AG10803 (cell line): ENCODE measurements at places on chromosomes 2 and 18.

DNA sequence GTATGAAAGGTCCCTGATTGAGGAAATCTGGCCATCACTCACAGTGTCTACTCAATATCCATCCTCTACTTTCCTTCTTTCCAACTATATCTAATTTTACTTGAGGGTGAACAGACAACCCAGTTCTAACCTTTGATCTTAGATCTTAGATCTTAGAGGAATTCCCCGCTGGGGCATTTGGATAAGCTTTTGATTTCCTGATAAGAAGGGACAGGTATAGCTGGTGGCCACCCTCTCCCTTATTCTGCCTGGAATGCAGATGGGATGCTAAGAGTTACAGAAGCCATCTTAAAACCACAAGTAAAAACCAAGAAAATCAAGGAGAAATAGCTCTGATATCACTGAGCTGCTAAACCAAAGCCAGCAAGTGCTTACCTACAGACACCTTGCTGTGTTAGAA is 77.2 kb upstream of the ACSL3 start:
- DNase-seq, result no peak

GRCh38 chr2:181005809-181006208 is 25.4 kb downstream of the UBE2E3 start:
- DNase-seq, result no peak

DNA sequence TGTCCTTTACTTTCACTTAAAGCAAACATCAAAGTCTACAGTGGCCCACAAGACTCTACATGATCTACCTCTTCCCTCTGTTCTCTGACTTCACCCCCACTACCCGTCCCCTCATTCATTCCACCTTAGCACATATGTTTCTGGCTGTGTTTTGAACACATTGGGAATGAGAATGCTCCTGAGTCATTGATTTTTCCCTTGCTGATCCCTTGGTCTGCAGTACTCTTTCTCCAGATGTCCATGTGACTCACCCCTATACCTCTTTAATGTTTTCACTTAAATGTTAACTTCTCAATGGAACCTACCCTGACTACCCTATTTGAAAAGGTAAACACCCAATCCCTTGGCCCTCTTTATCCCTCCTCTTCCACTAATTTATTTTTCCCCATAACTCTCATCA is 30.7 kb upstream of the FRZB start:
- DNase-seq, result peak; percentile 39

DNA sequence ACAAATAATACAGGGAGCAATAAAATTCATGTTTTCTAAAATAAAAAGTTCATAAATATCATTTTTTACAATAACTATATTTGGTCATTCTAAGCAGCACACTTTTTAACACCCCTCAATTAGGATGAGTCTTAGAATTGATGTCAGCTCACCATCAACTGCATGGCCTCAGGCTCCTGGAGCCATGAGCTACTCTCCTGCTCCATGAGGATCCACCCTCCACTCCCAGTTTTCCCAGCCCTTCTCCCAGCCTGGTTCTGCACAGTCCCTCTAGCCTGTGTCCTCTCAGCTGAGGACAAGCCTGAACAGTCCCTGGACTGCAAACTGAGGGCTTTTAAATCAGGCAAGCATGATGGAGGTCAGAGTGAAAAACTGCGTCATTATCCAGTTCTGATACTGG is 89.1 kb downstream of the SMC6 start:
- no peak for DNase-seq

- DNase-seq, result no peak
Measured at GRCh38 chr2:121408641-121409040, 122.0 kb upstream of the RNU4ATAC start.

- DNase-seq, result no peak
Measured at GRCh38 chr2:8495189-8495989, 186.5 kb upstream of the ID2 start.

- DNase-seq, result peak; percentile 98
Measured at GRCh38 chr2:238847841-238848690, at the start of gene TWIST2. TSS of gene TWIST2 (plus strand) at chr2:238848085. CDS start at chr2:238848216, 131 bp downstream.

DNA sequence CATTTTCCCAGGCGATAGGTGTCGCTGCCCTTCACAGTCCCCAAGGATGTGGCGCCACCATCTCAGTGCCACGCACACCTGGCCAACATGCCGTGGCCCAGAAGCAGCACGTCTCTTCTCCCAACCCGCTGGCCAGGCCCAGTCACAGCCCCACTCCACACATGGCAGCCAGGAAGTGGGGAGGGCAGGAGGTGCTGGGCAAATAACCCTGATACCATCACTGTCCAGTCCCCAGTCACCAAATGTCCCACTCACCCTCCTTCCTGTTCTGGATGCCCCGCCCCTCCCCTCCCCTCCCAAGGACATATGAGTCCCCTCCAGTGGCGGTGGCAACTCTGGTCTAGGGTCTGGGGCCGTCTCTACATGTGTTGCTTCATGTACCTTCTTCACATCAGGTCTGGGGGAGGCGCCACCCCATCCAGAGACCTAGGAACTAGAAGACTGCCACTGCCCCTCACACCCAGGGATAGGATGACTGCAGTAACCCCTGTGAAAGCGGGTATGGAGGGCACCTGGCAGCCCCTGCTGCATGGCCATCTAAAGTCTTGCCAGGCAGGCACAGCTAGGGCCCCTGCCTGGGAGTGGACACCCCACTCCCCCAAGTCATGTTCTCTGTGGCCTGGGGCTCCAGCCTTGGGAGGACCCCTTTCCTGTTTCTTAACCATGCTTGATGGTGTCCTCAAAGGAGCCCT is 7.3 kb upstream of the CAPN10 start:
- DNase-seq, result no peak

- DNase-seq, result peak; percentile 8
Measured at GRCh38 chr2:145460112-145460511, 940.2 kb upstream of the ZEB2 start.

DNA sequence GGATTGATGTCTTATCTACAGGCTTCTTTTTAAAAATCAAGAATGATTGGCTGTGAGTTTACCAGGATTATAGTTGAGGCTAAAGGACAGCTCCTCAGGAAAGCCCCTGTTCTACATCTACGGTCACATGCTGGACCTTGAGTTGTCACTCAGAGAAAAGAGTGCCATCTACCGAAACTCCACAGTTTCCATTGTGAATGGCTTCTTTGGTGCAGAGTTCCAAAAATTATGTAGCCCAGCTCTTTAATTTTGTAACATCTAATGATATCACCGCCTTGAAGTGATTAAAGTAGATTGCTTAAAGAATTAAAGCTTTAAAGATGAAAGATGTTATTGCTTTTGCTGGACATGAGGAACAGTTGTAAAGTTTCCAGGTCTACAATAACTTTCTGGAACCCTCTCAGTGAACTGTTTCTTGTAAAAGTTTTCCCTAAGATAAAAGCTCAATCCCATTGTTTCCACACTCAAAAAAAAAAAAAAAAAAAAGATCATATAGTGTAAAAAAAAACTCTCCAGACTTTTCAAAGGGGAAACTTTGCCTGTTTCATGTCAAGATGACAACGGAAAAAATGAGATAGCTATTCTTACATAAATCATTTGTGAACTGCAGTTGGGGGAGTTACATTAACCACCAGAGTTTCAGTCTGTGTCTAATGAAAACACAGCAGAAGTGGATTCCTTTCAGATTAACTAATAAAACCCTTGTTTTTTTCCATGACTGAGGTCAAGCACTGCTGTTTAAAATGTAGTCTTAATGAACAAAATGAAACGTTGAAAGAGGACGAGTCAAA is 4.3 kb downstream of the COL3A1 start:
- peak; percentile 85 for DNase-seq

DNA sequence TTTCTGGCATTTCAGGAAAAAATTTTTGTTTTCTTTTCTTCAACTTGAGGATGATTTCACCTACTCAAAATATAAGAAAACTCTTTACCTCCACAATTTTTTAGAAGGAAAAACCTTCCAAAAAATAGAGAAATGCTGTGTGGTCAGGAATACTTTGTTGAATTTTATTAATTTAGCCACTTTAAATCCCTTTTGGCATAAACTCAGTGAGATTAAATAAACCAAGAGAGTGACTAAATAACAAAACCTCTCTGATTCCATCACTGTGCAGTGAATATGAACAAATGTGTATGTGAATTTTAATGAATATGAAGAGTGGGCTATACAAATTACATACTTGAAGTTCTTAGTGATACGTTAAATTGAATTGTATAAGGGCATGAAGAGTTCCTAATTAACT is 25.8 kb upstream of the CYTIP start:
- DNase-seq, result no peak

DNA sequence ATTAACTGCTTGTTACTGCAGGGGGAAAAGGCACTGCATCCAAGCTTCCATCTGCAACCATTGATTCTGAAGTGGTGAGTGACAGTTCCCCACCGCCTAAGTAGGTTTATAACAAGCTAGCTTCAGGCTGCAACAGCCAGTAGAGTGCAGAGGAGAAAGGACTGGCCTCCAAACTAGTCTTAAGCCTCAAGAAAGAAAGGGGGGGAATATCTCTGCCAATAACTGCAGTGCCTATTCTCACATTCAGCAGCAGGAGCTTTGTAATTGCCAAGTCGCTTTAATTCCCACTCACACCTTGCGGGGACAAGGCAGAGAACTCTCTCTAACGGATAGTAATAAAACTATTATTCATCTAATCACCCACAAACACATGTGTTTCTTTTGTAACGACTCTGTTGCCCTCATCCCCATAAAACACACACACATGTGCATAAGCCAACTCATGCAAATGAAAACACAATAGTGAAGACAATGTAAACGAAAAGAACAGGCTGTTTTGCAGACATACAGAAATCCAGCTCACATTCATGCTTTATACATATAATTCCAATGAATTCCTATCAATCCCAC is 1963.3 kb upstream of the PIK3C3 start:
- DNase-seq, result no peak

- no peak for DNase-seq
Measured at GRCh38 chr18:63028380-63028779, 291.2 kb downstream of the BCL2 start.

- no peak for DNase-seq
Measured at GRCh38 chr2:3115301-3116042, 262.1 kb downstream of the EIPR1 start.

GRCh38 chr2:104476563-104476988 is 377.3 kb upstream of the POU3F3 start:
- no peak for DNase-seq

- DNase-seq, result no peak
Measured at GRCh38 chr2:215391531-215391930, 44.3 kb downstream of the FN1 start.

GRCh38 chr2:131153529-131153928 is 48.4 kb downstream of the PLEKHB2 start:
- DNase-seq, result no peak

DNA sequence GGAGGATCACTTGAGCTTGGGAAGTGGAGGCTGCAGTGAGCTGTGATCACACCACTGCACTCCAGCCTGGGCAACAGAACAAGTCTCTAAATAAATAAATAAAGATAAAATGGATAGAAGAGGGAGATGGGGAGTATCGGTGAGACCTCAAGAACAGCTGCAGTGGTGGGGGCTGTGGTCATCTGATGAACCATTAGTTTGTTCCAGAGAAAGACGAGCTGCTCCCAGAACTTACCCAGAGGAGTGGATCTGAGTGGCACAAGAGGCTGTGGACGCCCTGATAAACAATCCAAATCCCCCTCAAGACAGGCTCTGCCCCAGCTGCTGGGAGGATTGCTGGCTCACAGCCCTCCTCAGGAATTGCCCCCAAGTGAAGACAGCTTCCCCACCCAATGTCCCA is 26.7 kb downstream of the TMEM127 start:
- no peak for DNase-seq

DNA sequence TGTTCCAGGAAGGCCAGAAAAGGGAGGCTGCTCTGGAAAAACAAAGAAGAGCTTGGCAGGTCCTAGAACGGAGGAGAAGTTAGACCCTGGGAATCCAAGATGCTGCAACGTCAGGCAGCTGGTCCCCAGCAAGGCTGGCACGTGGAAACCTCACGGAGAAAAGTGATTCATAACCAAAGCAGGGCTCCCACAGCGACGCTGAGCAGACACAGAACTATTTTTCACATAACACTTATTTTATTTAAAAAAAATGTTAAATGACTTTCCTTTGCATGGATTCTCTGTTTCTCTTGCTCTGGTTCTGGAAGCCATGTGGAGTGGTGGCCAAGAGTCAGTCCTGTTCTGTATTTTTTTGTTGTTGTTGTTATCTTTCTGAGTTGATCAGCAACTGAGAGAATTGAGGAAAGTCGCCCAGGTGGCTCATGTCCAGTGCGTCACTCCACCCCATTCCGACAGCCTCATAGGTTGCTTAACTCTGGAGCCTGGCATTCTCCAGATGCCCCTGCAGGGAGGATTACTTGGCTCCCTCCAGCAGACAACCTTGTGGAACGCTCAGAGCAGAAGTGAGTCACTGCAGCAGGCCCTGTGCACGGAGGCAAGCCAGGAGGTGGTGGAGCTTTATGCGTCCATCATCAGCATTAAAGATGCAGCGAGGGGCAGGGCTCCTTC is 229.9 kb upstream of the HDAC4 start:
- DNase-seq, result peak; percentile 98

- peak; percentile 86 for DNase-seq
Measured at GRCh38 chr2:23480957-23481797, 96.2 kb downstream of the KLHL29 start.

DNA sequence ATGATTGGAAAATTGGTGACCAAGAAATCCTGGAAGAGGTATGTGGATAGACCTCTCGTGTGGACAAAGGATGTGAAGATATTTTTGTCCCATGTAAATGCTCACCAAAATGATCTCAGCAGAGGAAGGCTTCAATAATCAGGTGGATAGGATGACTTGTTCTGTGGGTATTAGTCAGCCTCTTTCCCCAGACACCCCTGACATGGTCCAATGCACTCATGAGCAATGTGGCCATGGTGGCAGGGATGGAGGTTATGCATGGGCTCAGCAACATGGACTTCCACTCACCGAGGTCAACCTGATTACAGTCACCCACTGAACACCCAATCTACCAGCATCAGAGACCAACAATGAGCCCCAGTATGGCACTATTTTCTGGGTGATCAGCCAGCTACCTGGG is 20.2 kb downstream of the CHRNA1 start:
- no peak for DNase-seq

DNA sequence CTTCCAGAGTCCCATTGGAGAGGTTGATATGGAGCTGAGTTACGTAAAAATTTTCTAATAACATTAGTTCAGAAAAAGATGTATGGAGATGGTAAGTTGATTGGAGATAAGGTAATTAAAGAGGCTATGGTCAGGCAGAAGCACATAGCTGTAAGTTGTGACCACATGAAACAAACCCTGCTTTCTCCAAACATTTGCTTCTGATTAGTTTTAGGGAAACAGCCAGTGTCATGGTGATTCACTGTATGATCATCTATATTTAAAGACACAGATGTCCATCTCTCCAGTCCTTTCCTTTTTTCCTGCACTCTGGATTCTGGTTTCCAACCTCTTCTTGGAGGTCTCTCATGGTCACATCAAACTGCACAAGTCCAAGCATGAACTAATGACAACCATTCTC is 1550.8 kb upstream of the PIK3C3 start:
- DNase-seq, result peak; percentile 40

GRCh38 chr2:31251018-31251417 is 17.1 kb downstream of the EHD3 start:
- no peak for DNase-seq
